ENCODE measurements at places on chromosomes 7 and 10. TPM values are rescaled to one million over a fixed set of nuclear protein-coding genes. Genes with fewer than 3 reads are reported as not detected.

The NODAL gene
- total RNA-seq, result not detected

The TBXAS1 gene
- total RNA-seq, result 17.3 TPM

The GGCT gene
- 23.9 TPM for total RNA-seq

The GRID2IP gene
- total RNA-seq, result 1.5 TPM

Measured in metanephros (tissue), 2 donors.